Natural killer cell treated with Interleukin-12 subunit alpha and Interleukin-12 subunit beta and Interleukin-15 and Interleukin-18, amount 100 ng/mL, for 72 hours (primary cell): ENCODE measurements at places on chromosomes 12 and 14. TPM values are rescaled to one million over a fixed set of nuclear protein-coding genes. Genes with fewer than 3 reads are reported as not detected.

DNA sequence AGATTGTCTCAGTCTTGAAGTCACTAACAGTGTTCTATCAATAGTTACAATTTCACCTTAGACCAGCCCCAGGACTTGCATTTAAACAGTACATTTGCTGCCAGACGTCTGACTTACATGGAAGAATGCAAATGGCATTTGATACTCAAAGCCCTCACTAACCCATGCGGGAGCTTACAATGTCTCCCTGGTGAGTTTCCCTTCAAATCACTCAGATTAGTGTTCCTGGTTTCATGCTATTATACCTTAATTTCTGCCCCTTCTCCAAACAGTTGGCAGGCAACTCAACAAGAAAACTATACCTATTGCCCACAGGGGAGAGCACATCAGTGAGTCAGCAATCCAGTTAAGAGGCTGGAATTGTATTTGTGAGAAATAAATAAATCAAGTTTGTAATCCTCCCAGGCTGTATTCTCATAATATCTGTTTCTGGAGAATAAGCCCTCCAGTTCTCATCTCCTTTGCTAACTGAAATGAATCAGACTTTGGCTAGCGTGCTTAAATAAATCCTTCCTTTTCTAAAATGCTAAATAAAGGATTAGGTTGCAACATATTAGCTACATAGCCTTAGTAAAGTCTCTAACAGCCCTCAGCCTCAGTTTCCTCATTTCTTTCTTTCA, 23.7 kb downstream of the GSTZ1 start:
- no peaks in the 10 kb centered on the region for H3K4me1 ChIP-seq
- no peaks in the 10 kb centered on the region for H3K36me3 ChIP-seq
- H3K27ac ChIP-seq, result no peak overlapping the region
- H3K27me3 ChIP-seq, result no peaks in the 10 kb centered on the region

- H3K27me3 ChIP-seq, result no peaks in the 10 kb centered on the region
- H3K4me1 ChIP-seq, result no peaks in the 10 kb centered on the region
- no peaks in the 10 kb centered on the region for H3K36me3 ChIP-seq
- DNase-seq, result no peak
- H3K27ac ChIP-seq, result no peak overlapping the region
These were observed 341.7 kb upstream of the KITLG start for GRCh38 chr12:88921890-88922532.

GRCh38 chr14:74882103-74882920, 596 bp downstream of the DLST start:
- peaks cover 50% of the 10 kb centered on the region for H3K4me1 ChIP-seq
- peak overlapping the region; percentile 92 for H3K4me3 ChIP-seq
- no peaks in the 10 kb centered on the region for H3K27me3 ChIP-seq
- peaks cover 13% of the 10 kb centered on the region for H3K36me3 ChIP-seq
- H3K27ac ChIP-seq, result peak overlapping the region; percentile 97

DNA sequence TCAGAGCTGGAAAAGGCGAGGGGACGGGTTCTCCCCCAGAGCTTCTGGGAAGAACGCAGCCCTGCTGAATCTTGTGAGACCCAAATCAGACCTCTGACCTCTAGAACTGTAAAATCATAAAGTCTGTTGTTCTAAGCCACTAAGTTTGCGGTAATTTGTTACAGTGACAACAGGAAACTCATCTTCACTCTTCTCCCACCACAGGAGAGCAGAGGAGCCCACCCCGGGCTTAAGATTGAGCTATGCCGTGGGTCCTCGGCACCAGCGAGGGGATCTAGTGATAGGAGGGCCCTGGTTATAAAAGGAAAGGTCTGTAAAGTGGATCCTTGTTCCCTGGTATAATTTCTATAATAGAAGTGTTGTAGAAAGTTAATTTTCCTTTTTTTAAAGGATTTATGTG, 7.6 kb downstream of the MLXIP start:
- peaks cover 60% of the 10 kb centered on the region for H3K4me1 ChIP-seq
- H3K27ac ChIP-seq, result peak overlapping the region; percentile 4
- no peaks in the 10 kb centered on the region for H3K36me3 ChIP-seq
- no peak overlapping the region for H3K4me3 ChIP-seq
- DNase-seq, result no peak

DNA sequence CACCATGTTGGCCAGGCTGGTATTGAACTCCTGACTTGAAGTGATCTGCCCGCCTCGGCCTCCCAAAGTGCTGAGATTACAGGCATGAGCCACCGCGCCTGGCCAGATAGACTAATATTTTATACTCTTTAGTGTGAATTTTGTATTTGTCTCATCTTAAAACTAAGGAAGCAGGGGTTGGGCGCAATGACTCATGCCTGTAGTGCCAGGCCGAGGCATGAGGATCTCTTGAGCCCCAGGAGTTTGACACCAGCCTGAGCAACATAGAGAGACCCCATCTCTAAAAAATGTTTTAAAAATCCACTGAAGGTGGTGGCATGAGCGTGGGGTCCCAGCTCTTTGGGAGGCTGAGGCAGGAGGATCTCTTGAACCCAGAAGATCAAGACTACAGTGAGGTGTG, 9.0 kb downstream of the DYNC1H1 start:
- H3K4me1 ChIP-seq, result peaks cover 41% of the 10 kb centered on the region
- H3K4me3 ChIP-seq, result no peak overlapping the region
- no peaks in the 10 kb centered on the region for H3K27me3 ChIP-seq
- H3K27ac ChIP-seq, result peak overlapping the region; percentile 66
- peaks cover 14% of the 10 kb centered on the region for H3K36me3 ChIP-seq

GRCh38 chr12:118101051-118101450, 2.8 kb downstream of the VSIG10 start:
- H3K36me3 ChIP-seq, result no peaks in the 10 kb centered on the region
- H3K4me3 ChIP-seq, result no peak overlapping the region
- peaks cover 19% of the 10 kb centered on the region for H3K27me3 ChIP-seq
- no peak overlapping the region for H3K27ac ChIP-seq

- peaks cover 10% of the 10 kb centered on the region for H3K4me1 ChIP-seq
- no peak overlapping the region for H3K27ac ChIP-seq
- H3K4me3 ChIP-seq, result no peak overlapping the region
- DNase-seq, result no peak
These were observed 11.8 kb upstream of the ENDOU start for GRCh38 chr12:47736877-47737676.

GRCh38 chr12:130219929-130220705, 57.9 kb downstream of the FZD10 start:
- H3K27me3 ChIP-seq, result peaks cover 12% of the 10 kb centered on the region
- no peak overlapping the region for H3K27ac ChIP-seq
- no peak for DNase-seq
- H3K4me3 ChIP-seq, result no peak overlapping the region
- H3K36me3 ChIP-seq, result no peaks in the 10 kb centered on the region
- H3K4me1 ChIP-seq, result no peaks in the 10 kb centered on the region

DNA sequence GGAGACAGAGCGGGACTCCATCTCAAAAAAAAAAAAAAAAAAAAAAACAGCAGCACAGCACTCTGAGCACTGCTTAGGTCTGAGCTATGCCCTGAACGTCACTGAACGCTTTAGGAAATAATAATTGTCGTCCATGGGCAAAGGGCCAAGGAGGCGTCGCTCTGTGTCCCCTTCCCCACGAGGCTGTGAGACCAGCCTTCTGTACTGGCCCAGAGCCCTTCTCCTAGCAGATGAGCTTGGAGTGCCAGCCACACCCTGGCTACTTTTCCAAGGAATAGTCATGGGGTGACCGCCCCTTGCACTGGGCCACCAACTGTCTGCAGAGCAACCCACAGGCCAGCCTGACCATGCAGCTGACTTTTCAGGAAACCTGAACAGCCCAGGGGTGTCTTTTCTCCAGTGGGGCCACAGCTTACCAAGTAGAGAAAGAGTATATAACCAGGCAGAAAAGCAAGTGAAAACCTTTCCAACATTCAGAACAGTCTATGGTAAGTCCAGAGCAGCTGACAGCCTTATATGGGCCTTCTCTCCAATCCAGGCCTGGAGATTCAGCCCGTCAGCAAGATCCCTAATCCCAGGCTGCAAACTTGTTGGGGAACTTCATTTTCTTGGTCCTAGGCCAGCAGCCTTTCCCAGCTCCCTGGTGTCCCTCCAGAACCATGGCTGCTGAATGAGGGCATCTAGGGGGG, 28.5 kb downstream of the CD9 start:
- DNase-seq, result no peak
- no peaks in the 10 kb centered on the region for H3K36me3 ChIP-seq
- no peaks in the 10 kb centered on the region for H3K27me3 ChIP-seq
- no peak overlapping the region for H3K4me3 ChIP-seq

- DNase-seq, result no peak
- no peaks in the 10 kb centered on the region for H3K27me3 ChIP-seq
- H3K36me3 ChIP-seq, result no peaks in the 10 kb centered on the region
- no peak overlapping the region for H3K27ac ChIP-seq
- no peaks in the 10 kb centered on the region for H3K4me1 ChIP-seq
These were observed 135.7 kb downstream of the CNTN1 start for GRCh38 chr12:40827683-40828592.

GRCh38 chr12:30025317-30025716, 241.6 kb upstream of the TMTC1 start:
- no peak for DNase-seq
- H3K27ac ChIP-seq, result no peak overlapping the region
- H3K4me1 ChIP-seq, result no peaks in the 10 kb centered on the region
- H3K27me3 ChIP-seq, result no peaks in the 10 kb centered on the region

DNA sequence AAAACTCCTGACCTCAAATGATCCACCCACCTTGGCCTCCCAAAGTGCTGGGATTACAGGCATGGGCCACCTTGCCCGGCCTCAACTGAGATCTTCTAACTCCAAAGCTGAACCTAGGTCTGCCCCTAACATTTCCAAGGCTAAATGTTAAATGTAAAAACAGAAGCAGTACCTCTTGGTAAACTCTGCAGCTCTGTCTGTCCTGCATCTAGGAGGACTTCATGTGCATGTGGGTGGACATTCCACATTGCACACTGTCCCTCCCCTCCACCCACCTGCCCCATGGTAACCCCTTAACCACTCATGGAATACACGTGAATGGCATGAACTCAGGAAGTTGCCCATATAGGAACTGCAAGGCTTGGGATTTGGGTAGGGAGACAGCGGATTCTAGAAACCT, 33.1 kb downstream of the SNX6 start:
- H3K4me1 ChIP-seq, result no peaks in the 10 kb centered on the region
- H3K27me3 ChIP-seq, result no peaks in the 10 kb centered on the region

GRCh38 chr12:23424685-23425084, 524.8 kb downstream of the SOX5 start:
- no peaks in the 10 kb centered on the region for H3K27me3 ChIP-seq
- no peak overlapping the region for H3K27ac ChIP-seq
- no peak overlapping the region for H3K4me3 ChIP-seq
- H3K4me1 ChIP-seq, result no peaks in the 10 kb centered on the region
- no peaks in the 10 kb centered on the region for H3K36me3 ChIP-seq
- DNase-seq, result no peak

DNA sequence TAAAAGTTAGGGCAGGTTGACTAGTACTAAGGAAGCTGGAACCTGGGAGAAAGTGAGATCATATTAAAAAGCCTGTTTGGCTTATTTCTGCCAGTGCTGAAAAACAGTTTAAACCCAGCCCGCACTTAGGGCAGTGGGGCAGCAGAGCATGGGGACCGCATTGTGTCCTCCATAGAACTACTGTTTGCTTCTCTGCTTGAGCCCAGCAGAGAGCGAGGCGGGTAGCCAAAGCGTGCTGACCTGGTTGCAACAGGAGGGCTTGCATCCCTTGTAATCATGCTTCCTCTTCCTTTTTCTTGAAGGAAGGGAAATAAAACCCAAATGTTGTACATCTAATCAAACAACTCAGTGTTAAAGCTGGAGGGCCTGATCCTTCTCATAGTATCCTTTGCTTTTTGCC, 82.5 kb upstream of the HOXC13 start:
- DNase-seq, result no peak
- no peaks in the 10 kb centered on the region for H3K36me3 ChIP-seq
- peaks cover 24% of the 10 kb centered on the region for H3K27me3 ChIP-seq
- H3K4me3 ChIP-seq, result no peak overlapping the region
- no peaks in the 10 kb centered on the region for H3K4me1 ChIP-seq

- H3K4me3 ChIP-seq, result no peak overlapping the region
- DNase-seq, result no peak
- H3K27me3 ChIP-seq, result no peaks in the 10 kb centered on the region
- no peaks in the 10 kb centered on the region for H3K36me3 ChIP-seq
These were observed 20.0 kb upstream of the SGPP1 start for GRCh38 chr14:63747846-63748245.

- H3K4me1 ChIP-seq, result no peaks in the 10 kb centered on the region
- H3K36me3 ChIP-seq, result no peaks in the 10 kb centered on the region
- no peak overlapping the region for H3K4me3 ChIP-seq
- H3K27ac ChIP-seq, result no peak overlapping the region
- H3K27me3 ChIP-seq, result peaks cover 8% of the 10 kb centered on the region
These were observed 70.0 kb downstream of the FLRT2 start for GRCh38 chr14:85599939-85600338.

The SLCO1C1 gene
- total RNA-seq, result not detected

The PITPNM2 gene
- total RNA-seq, result 3.1 TPM

The WIF1 gene
- total RNA-seq, result not detected

The RNF212B gene
- total RNA-seq, result not detected

The KLRC4 gene
- total RNA-seq, result 5.4 TPM

The PELI2 gene
- 1.1 TPM for total RNA-seq

The GALNT9 gene
- not detected for total RNA-seq

The BIN2 gene
- 115 TPM for total RNA-seq

The RFX4 gene
- not detected for total RNA-seq

The KRT82 gene
- total RNA-seq, result not detected

The TPPP2 gene
- total RNA-seq, result not detected

The C14orf180 gene
- not detected for total RNA-seq
